ENCODE measurements at places on chromosomes 7 and 10. TPM values are rescaled to one million over a fixed set of nuclear protein-coding genes. Genes with fewer than 3 reads are reported as not detected.

Gene PIP
- not detected for total RNA-seq

Gene BTRC
- 12.4 TPM for total RNA-seq

Gene ANKRD2
- 0.75 TPM for total RNA-seq

Gene PRLHR
- total RNA-seq = not detected

Gene ASAH2
- total RNA-seq = 2.1 TPM

Gene ADAMTS14
- 1.8 TPM for total RNA-seq

GRCh38 chr7:39616138-39616537, 7.2 kb upstream of the RALA start:
- no peak for DNase-seq

- DNase-seq = no peak
Measured at GRCh38 chr7:96833676-96834453, 124.2 kb upstream of the SEM1 start.

- DNase-seq = no peak
Measured at GRCh38 chr10:111739125-111739873, 444.3 kb downstream of the GPAM start.

DNA sequence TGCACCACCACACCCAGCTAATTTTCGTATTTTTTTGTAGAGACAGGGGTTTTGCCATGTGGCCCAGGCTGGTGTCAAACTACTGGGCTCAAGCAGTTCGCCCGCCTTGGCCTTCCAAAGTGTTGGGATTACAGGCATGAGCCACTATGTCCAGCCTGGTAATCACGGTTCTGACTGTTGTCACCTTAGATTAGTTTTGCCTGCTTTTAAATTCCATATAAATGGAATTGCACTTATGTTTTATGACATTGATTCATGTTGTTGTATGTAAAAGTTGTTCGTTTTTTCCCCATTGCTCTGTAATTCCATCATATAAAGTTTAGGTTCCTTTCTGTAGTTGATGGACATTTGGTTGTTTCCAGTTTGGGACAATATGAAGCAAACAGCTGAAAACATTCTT, 106.0 kb downstream of the CAMK1D start:
- no peak for DNase-seq

DNA sequence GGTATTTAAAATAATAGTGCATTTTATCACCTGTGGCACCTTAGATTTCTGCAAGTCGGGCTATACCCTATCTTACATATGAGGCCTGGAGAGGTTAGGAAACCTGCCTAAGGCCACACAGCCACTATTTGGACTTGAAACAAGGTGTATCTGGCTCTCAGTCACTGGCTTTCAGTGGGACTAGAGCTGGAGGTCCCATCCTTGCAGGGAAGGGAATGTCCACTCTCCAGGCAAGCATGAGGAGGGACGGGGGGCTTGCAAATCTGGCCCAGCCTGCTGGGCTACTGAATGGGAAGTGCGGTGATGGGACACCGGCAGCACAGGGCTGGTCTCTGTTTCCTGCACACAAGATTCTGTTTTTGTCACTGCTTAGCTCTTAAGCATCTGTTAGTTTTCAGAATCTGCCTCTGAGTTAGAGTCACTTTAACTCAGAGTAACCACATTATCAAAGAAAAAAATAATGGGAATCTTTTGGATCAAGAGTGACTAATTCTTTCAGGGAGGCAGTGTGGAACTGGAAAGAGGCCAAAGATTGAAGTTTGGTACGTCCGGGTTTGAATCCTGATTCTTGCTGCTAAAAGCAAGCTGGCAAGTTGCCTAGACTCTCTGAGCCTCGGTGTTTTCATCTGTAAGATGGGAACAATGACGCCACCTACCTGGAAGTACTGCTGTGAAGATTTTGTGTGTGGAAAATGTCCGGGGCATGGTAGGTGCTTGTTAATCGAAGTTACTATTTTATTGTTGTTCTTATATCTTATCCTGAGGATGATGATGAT, 33.8 kb upstream of the HABP2 start:
- DNase-seq = no peak

DNA sequence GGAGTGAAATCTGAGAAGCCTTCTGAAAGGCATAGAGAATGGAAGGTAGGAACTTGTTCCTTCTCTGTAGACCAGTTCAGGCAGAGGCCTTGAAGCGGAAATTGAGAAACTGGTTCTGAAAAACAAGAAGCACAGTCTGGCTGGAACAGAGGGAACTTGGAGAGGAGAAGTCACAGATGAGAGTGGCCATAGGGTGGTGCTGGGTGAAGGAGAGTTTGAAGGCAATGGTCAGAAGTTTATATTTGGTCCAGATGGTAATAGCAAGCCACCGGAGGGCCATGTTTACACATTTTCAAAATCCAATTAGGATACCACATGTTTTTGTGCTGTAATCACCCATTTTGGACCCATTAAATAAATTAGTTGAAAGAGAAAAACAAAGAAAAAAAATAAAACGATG, 692.5 kb downstream of the INHBA start:
- no peak for DNase-seq

GRCh38 chr7:130950741-130951140, 216.7 kb upstream of the KLF14 start:
- DNase-seq = no peak

GRCh38 chr7:44323381-44324203, 1.8 kb downstream of the CAMK2B start:
- DNase-seq = no peak

- no peak for DNase-seq
Measured at GRCh38 chr10:91884536-91884935, 24.8 kb downstream of the FGFBP3 start.

DNA sequence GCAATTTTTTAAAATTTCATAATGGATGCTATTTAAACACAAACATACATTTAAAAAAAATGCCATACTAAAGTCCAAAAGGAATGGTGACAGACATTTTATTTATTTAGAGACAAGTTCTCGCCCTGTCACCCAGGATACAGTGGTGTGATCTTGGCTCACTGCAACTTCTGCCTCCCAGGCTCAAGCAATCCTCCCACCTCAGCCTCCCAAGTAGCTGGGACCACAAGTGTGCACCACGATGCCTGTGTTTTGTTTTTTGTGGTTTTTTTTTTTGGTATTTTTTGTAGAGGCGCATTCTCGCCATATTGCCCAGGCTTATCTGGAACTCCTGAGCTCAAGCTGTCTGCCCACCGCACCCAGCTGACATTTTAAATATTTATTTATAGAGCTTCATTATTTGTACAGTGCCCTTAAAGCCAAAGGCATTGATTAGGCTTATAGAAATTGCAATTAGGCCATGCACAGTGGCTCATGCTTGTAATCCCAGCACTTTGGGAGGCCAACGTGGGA, 703.5 kb downstream of the AUTS2 start:
- no peak for DNase-seq

DNA sequence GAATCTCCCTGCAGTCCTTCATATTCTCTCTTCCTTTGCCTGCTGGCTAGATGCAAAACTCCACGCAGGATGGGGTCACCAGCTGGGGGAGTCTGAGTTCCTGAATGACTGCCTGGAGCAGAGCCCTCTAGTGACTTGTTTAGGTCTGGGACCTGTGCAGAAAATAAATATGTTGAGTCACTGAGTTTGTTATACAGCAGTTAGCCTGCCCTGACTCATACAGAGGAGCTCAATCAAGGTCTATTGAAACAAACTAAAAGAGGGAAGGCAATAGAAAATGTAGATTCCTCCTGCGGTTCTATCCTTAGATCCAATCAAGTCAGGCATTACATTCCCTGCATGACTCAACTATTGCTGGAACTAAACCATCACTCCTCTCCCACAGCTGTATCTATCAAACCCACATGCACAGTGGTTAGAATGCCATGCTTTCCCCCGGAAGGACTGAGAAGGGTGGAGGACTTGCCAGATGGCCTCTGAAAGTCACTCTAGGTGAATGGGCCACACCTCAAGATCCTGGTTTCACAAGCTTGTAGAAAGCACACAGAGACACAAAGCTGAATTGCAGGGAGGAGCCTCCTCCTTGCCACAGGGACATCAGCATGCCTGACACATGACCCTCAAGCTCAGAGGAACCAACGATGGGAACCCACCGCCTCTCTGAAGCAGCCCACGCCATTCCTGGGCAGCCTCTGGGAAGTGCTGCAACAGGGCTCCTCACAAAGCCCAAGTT, 73.9 kb downstream of the SH3PXD2A start:
- DNase-seq = peak; percentile 81

GRCh38 chr10:101319241-101319915, 34.6 kb upstream of the BTRC start:
- DNase-seq = no peak

DNA sequence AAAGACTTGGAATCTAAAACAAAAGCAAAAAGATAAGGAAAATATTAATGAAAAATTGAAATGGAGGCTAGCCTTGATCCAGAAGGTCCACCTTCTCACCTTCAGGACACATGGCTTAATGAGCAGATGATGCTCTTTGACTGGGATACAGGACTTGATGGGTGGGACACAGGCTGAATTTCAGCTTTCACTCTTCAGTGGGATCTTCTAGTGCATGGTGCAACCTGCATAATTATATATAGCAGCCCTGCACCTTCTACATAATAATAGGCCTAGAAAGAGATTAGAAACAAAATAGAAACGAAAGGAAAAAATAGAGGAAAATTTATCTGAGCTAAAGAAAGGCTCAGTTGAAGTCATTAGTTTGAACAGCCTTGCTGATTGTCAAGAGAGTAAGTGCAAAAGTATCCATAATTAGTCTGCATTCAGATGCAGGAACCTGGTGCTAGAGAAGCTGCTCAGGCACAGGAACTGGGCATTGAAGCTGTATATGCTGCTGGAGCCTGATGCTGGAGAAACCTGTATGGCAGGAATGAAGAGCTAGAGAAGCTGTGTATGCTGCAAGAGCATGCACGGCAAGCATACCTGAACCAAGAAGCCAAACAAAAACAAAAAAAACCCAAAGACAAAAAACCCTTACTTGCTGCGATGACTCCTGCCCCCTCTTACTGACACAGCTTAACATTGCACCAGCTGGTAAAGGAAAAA, 19.4 kb downstream of the MKLN1 start:
- DNase-seq = no peak

- DNase-seq = no peak
Measured at GRCh38 chr7:120014925-120015465, 258.0 kb upstream of the KCND2 start.

- no peak for DNase-seq
Measured at GRCh38 chr7:19749658-19750057, 23.8 kb downstream of the TMEM196 start.

DNA sequence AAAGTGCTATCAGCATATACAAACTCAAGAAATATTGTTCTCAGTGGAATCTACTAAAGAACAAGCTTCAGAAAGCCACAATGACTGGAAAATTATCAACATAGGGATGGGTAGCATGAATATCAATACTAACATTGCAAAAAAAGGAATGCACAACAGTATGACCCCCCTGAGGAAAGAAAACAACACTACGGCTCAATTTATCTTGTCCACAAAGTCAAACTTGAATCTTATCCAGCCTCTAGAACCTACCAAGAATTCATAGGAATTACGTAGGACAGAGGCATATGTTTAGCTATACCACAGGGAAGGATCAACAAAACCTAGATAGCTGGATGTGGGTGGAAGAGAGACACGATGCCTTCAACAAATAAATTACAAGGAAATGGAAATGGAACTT, 54.6 kb downstream of the AGMO start:
- no peak for DNase-seq

DNA sequence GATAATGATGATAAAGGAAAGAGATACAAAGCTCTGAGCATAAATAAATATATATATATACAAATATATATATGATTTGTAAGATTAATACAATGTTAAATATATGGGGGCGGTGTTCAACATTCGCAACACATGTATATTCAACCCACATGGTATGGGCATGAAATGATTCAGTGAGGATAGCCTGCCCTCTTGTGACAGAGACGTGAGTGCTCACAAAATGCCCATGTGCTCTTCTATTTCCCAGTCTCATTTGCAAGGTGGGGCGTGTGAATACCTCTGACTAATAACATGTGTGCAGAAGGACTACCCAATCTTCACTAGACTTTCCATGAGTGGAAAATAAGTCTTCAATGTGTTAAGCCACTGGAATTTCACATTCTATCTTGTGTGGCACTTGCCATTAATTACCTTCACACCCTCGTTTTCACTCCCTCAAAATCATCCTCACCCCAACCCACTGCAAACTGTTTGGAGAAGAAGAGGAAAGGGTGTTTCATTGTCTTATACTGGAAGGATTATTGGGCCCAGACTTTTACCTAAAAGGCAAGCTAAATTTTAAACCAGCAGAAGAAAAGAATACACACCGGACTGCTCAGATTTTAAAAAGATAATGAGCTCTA, 26.9 kb downstream of the ASAH2 start:
- peak; percentile 40 for DNase-seq

GRCh38 chr10:31759124-31759798, 169.4 kb downstream of the ARHGAP12 start:
- DNase-seq = peak; percentile 78

- no peak for DNase-seq
Measured at GRCh38 chr10:77383861-77384553, 253.6 kb downstream of the KCNMA1 start.

GRCh38 chr7:534075-534474, 14.4 kb upstream of the PDGFA start:
- DNase-seq = no peak
